Mammary epithelial cell (primary cell): ENCODE measurements at places on chromosomes 7 and 10. TPM values are rescaled to one million over a fixed set of nuclear protein-coding genes. Genes with fewer than 3 reads are reported as not detected.

The MMRN2 gene
- 11.5 and 13.7 TPM in 2 replicates for total RNA-seq

The CPA4 gene
- total RNA-seq: 107 and 168 TPM in 2 replicates

The CHN2 gene
- not detected for total RNA-seq

The OR2A1 gene
- not detected in 2 replicates for total RNA-seq

The PTF1A gene
- total RNA-seq: not detected in 2 replicates

The FKBP6 gene
- not detected for total RNA-seq

The SOSTDC1 gene
- total RNA-seq: 40.0 TPM

GRCh38 chr7:55490099-55490498 is 82.2 kb downstream of the VOPP1 start:
- no peak for DNase-seq

GRCh38 chr10:98916526-98917125 is 319.0 kb downstream of the HPSE2 start:
- DNase-seq: no peak

GRCh38 chr7:17474724-17475344 is 176.4 kb downstream of the AHR start:
- DNase-seq: no peak

DNA sequence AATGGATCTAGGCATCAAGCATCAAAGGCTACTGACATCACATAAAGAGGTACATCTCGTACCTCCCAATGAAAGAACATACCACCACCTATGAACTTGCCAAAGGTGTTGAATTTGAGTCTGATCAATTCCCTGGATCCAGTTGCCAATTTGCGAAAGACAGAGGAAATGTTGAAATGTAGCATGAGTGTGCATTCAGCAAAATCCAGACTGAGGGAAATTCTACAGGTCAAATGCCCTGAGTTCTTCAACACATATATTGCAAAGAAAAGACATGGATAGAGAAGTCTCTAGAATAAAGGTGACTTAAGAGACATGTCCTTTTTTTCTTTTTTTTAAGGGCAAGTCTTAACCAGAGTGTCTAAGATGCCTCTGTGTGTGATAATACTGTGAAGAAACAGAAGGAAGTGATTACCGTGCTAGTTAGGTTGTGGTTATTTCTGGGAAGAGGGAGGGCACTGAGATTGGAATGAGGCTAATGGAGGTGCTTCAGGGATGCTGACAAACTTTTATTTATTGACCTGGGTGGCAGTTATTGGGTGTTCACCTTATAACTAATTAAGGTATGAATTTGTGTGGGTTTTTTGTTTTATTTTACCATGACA is 128.7 kb downstream of the SAMD9 start:
- no peak for DNase-seq
